Foreskin fibroblast (primary cell): ENCODE measurements at places on chromosomes 3 and 15.
A peak's percentile ranks its signal among the peaks of the same experiment; 100 is the strongest.

GRCh38 chr3:100776097-100776729 is 66.9 kb downstream of the TFG start:
- no peak for DNase-seq

DNA sequence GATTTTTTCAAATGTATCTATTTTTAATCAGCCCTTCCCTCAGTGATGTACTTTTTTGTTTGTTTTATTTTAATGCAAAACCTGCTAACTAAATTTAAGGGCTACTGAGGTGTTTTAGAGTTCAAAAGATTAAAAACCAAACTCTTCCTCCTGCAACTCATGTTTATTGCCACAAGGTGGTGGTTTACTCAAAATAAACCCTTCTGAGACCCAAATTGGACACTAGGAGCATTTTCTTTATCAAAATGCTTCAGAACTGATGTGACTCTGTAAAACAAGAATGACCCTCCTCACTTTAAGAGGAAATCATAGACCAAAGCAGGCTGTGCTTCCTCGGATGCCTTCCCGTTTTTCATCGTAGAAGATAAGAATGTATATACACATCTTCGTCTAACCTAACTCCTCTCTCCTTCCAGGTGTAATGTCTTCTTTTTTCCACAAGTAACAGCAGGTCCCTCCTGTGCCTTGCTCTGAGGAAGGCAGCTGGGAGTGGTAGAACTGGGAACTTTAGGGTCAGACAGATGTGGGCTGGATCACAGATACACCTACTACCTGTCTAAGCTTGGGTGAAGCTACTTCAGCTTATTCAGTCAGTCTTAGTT is 2.9 kb upstream of the NME9 start:
- peak; percentile 14 for DNase-seq

DNA sequence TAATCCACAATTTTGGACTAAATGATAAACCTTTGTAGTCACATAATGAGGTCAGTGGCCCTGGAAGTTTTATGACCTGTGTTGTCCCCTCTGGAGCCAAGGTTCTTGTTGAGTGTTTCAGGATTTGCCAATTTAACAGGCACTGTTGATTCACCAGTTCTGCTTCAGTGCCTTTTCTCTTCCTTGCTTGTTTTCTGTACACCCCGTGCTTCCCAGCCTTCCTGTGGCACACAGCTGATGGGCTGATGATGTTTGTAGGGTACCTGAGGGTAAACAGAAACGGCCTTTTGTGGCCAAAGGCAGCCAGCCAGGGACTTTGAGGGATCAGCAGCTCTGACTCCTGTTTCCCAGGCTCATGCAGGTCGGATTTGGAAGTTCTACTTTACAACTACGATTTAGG is 13.3 kb downstream of the GYG1 start:
- peak; percentile 34 for DNase-seq

- peak; percentile 88 for DNase-seq
Measured at GRCh38 chr3:57100046-57100695, 39.7 kb downstream of the SPATA12 start.

DNA sequence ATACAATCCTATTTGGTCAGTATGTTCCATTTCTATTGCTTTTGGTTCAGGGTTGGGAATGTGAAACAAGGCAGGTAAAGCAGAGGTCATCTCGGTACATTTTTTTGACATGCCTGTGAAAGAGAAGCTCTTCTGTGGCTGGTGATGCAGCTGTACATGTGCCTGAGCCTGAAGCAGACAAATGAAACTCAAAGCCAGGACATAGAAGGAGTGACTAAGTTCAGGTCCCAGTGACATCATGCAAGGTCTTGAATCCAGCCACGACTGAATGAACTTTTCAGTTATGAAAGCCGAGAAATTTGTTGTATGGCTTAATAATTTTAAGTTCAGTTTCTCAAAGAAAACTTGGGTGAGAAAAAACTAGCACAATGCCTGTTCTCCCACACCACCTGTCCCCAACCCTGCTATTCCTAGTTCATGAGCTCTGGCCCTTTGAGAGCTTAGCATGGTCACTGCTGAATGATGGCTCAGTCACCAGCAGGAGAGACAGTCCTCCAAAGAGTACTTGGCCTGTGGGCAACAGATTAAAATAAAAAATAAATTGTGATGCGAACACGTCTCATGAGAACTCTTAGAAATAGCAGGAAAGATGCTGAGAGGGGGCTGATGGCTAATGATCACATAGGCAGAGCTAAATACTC is 600.2 kb upstream of the GRM7 start:
- DNase-seq = no peak

DNA sequence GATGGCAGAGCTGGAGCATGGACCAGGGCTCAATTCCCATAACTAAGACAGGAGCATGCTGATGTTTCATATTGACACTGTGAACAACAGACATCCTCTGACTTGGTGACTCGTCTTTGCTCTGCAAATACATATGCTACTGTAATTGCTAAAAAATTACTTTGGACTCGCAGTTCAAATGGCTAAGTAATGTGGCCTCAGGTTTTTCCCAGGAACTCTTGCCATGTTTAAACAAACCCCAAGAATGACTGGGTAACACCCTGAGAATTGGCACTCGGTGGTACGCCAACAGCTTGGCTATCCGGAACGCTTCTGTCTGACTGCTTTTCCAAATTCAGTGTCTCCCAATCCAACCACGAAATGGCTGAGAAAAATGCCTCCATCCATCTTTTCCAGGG is 456.7 kb upstream of the THBS1 start:
- peak; percentile 68 for DNase-seq

GRCh38 chr3:143215059-143215458 is 95.5 kb downstream of the CHST2 start:
- no peak for DNase-seq

DNA sequence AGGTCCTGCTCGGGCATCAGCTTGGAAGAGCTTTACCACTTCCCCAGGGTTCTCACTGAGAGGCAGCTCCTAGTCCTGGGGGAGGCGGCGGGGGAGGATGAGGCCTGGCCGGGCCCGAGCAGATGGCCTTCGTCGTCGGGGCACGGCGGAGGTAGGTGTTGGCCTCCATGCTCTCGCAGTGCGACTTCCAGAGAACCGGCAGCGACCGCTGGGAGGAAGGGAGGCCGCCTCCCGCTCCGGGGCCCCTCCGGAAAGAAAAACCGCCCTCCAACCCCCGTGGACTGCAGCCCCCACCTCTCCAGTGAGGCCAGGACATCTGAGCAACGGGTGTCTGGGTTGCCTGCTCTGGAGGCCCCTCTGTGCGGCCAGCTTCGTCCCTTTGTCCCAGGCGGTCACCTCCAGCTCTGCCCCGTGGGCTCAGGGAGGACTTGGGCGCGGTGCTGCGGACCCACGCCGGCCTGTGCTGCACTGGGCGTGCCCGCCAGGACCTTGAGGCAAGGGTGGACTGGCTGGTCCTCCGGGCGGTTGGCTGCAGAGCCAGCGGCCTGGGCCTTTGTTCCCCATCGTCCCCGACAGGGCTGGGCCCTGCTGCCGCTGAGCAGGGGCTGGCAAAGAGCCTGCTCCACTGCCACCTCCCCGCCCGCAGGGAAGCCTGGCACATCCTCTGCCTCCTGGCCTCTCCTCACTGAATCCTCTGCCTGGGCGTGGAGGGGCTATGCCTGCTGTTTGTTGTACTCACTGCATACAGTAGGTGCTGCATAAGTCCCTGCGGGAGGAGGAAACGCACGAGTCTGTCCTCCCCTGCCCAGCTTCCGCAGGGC is 13.6 kb upstream of the GP9 start:
- no peak for DNase-seq

- DNase-seq = no peak
Measured at GRCh38 chr3:10602769-10603768, 97.7 kb upstream of the ATP2B2 start.

DNA sequence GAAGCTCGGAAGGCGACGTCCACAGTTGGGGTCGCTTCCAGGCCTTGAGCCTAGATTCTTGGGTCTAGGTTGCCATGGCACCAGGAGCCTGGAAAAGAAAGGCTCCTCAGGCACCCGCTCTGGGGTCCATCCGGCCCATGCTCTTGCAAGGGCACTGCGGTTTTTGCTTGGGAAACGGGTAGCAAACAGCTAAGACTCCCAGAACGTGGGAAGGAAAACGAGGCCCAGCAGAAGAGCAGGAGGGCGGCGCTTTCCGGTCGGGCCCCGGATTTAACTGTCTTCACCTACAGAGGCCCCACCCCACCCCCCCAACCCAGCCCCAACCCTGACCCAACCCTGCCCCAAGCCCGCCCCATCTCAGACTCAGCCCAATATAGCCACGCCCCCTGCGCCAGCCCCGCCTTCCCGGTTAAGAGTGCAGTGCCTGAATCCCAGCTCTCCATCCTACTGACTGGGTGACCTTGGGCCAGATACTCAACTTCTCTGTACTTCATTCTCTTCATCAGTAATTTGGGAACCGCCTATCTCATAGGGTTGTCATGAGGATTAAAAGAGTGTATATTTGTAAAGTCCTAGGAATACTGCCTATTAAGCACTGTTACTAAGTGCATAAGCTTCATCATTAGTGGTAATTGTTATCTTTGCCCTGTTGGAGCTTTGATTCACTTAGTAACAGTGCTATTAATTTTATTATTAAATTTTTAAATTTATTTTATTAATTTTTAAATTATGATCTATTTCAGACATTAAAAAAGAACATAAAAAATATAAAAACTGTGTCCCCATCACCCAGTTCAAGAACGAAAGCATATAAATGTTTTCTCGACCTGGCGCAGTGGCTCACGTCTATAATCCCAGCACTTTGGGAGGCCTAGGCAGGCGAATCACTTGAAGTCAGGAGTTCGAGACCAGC is 28.4 kb upstream of the SMAD6 start:
- no peak for DNase-seq

GRCh38 chr3:169662132-169662842 is 1.2 kb downstream of the MECOM start:
- peak; percentile 54 for DNase-seq

DNA sequence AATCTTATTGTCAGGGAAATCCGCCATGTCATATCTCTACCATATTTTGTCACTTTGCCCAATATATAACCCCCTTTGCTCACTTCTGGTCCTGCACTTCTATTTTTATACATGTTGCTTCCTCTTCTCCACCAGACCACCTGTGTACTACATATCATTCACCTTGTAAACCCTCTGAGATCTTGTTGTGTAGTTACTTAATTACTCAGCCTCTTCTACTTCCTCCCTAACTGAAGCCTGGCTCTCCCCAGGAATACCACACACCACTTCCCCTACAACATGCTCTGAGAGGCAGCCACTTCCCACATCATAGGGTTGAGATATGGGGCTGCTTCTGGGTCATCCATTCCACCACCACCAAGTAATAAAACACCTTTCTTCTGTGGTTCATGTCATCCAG is 10.0 kb downstream of the HEXA start:
- no peak for DNase-seq

- DNase-seq = peak; percentile 94
Measured at GRCh38 chr3:184565421-184566211, 4.0 kb downstream of the EPHB3 start.

DNA sequence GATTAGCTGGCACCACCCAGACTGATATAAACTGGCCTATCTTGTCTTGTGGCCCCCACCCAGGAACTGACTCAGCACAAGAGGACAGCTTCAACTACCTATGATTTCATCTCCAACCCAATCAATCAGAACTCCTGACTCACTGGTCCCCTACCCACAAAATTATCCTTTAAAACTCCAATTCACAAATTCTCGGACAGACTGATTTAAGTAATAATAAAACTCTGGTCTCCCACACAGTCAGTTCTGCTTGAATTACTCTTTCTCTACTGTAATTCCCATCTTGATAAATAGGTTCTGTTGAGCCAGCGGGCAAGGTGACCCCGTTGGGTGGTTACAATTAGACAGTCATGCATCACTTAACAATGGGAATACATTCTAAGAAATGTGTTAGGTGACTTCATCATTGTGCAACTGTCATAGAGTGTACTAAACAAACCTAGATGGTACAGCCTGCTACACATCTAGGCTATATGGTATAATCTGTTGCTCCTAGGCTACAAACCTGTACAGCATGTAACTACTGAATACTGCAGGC is 48.1 kb upstream of the MAP4 start:
- DNase-seq = peak; percentile 33

DNA sequence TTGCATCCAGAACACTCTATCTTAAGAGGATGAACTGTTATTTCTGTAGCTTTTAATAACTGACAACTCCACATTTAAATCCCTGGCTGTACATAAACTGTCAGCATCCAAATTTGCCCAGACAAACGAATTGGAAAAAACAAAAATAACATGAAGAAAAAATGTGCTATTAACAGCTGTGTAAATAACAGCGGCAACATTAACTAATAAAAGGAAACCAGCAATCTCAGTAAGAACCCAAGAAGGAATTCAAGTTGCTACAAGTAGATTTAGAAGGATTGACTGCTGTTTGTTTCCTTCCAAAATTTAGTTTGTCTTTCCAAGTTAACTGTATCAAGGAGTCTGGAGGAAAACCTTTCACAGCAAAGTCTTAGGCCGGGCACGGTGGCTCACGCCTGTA is 550.6 kb upstream of the MDFIC2 start:
- no peak for DNase-seq

DNA sequence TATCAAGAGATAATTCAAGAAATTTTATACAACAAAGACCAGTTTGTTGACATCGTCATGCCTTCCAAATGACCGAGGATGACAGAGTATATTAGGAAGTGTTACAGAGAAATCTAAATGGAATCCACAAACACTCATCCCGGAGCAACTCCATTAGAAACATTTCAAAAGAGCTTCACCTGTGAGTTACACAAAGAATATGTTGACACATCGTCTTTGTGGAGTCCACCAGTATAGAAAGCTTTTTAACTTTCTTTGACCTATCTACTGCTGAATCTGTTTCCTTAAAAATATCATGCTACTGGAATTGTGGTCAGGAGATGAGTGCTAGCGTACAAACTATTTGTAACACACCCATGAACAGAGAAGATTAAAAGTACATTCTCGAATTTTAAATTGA is 130.4 kb downstream of the SUCLG2 start:
- peak; percentile 27 for DNase-seq

- no peak for DNase-seq
Measured at GRCh38 chr3:177341736-177342419, 144.6 kb upstream of the TBL1XR1 start.

DNA sequence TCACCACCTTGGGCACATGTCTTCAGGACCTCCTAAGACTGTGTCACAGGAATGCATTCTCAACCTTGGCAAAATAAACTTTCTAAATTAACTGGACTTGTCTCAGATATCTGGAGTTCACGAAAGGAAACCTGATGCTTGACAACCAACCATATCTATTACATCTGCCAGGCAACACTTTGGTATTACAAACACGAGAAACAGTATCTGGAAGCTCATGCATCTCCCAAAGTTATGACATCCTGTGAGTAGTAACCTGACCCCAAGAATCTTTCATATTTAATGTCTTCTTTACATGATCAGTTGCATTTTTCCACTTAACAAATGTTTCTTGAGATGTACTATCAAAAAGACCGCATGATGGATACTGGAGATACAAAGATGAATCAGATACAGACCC is 465.3 kb upstream of the AGTR1 start:
- DNase-seq = no peak
